ENCODE measurements at places on chromosomes 6 and 20. TPM values are rescaled to one million over a fixed set of nuclear protein-coding genes. Genes with fewer than 3 reads are reported as not detected.

RBPJL gene
- not detected for total RNA-seq

FAM83B gene
- total RNA-seq: not detected

DNA sequence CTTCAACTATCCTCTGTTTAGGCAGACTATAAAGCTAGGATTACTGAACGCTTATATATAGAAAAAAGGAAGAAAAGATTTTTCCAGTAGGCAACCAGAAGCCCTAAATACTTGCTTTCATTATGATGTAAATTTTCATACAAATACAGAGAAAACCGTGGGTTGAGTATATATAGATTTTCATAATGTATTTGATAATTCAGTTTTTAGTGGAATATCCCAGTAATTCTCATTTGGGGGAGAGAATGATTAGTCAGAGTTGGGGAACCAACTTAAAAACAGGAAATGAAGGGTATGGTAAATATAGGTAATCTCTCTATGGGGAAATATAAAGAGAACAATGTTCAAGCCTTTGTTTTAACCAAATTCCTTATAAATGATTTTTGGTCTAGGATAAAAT lies 154.0 kb upstream of the CITED2 start:
- no peak for DNase-seq

- DNase-seq: no peak
Measured at GRCh38 chr6:169664227-169664626, 37.6 kb downstream of the WDR27 start.
